ENCODE measurements at places on chromosomes 7 and 10.
A peak's percentile ranks its signal among the peaks of the same experiment; 100 is the strongest.

DNA sequence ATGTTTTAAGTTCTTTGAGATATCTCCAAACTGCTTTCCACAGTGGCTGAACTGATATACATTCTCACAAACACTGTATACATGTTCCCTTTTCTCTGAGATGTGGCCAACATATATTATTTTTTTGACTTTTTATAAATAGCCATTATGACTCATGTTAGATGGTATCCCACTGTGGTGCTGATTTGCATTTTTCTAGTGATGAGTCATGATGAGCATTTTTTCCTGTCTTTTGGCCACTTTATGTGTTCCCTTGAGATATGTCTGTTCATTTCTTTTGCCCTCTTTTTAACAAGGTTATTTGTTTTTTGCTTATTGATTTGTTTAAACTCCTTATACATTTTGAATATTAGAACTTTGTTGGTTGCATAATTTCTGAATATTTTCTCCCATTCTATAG is 1055.1 kb downstream of the NXPH1 start:
- DNase-seq: no peak

GRCh38 chr10:100742076-100742771 is 3.2 kb upstream of the PAX2 start:
- DNase-seq: no peak

DNA sequence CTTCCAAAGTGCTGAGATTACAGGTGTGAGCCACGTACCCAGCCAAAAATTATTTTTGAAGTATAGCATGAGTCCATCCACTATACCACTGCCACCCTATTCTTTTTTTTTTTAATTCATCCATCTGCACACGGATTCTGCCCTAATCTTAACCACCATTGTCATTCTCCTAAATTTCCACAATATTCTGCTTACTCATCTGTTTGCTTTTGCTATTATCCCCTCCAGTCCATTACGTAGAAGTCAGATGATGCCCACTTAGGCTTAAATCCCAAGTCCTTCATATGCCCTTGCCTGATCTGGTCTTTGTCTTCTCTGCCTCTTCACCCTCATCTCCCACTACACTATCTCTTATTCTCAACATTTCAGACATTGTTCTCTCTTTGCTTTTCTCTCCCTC is 86.7 kb downstream of the MMRN2 start:
- no peak for DNase-seq

DNA sequence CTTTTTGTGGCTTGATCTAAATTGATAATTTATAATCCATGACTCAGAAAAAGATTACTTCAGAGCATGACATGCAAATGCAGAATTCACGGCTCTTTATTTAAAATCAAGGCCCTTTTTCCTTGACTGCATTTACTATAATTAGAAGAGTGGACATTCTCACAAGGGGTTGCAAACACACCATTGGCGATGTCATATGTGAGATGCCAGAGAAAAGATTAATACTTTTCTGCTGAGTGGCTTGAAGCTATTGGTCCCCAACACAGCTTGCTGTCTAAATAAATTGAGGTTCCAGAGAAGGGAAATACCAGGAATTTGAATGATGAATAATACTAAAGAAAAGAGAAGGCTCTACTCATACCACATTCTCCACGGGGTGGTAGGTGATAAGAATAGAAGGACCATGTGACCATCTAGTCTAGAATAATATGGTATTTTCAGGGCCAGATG is 78.7 kb upstream of the ARID5B start:
- no peak for DNase-seq

- no peak for DNase-seq
These were observed 11.0 kb downstream of the TWIST1 start for GRCh38 chr7:19106241-19107080.

DNA sequence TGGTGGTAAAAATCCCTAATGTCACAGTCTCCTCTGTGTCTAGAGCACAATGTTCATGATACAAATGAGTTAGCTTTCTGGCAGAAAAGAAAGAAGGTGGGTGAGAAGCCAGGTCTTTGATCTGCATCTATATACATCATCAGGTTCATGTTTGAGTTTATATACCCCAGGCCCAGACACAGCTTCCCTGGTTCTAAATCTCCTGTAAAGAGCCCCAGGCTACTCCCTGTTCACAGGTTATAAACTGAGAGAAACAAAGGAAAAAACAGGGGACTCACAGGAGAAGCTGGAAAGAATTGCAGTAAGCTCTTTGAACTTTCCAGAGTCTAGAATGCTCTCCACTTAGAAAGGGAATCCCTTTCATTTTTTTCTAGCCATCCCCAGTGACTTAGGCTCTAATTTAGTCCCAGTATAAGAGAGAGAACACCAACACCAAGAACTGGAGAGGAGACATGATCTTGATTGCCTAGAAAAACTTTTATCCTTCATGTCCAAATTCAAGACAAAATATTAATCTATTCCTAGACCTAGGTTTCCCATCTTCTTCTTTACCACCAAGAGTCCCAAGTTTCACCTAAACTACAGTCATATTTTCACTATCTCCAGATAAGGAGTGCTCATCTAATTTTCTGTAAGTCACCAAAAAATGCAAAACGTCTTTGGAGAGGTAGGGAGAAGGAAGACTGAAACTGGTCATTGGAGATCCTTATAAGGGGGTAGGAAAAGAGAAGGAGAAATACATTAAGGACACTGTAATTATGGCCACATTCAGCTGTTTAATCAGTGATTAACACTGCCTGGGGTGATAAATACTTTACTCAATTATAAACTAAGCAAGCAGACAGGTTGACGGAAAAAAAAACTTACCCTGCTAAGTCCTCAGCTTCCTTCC is 469 bp downstream of the MSS51 start:
- DNase-seq: no peak

- no peak for DNase-seq
These were observed 50.0 kb upstream of the KCNMA1 start for GRCh38 chr10:77687621-77688020.

DNA sequence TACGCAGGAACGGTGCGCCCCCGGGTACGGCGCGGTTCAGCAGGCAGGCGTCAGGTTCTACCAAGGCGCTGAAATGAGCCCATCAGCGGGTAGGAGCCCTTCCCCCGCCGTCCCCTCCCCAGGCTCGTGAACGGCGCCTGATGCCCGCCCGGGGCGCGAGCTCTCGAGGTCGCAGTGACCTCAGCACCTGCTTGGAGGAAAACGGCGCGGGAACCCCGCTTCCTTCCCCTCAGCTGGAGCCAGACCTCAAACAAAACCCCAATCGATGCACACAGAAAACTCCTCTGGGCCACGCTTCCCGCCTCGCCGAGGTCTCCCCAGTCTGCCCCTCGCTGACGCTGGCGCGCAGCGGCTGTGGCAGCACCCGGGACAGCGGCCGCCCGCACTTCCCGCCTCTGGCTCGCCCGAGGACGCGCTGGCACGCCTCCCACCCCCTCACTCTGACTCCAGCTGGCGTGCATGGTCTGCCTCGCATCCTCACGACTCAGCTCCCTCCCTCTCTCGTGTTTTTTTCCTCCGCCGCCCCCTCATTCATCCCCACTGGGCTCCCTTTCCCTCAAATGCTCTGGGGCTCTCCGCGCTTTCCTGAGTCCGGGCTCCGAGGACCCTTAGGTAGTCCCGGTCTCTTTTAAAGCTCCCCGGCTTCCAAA is 514 bp upstream of the GAD2 start:
- DNase-seq: peak; percentile 18
